Transverse colon (tissue), 4 donors: ENCODE measurements at places on chromosomes 7 and 10. TPM values are rescaled to one million over a fixed set of nuclear protein-coding genes. Genes with fewer than 3 reads are reported as not detected.

The HNRNPA2B1 gene
- 123 TPM for total RNA-seq

The ANKRD61 gene
- total RNA-seq, result not detected

The MYO1G gene
- 8.2 TPM for total RNA-seq

The ENTPD1 gene
- 5.1 TPM for total RNA-seq

The CFTR gene
- total RNA-seq, result 50.5 TPM

The FOXP2 gene
- 44.9 TPM for total RNA-seq

The HDAC9 gene
- total RNA-seq, result 38.9 TPM

The ELAPOR2 gene
- 20.9 TPM for total RNA-seq

The AUTS2 gene
- 29.8 TPM for total RNA-seq

The TMEM273 gene
- total RNA-seq, result 10.1 TPM

GRCh38 chr7:150564006-150564405 lies 3.2 kb upstream of the GIMAP4 start:
- no peaks in the 10 kb centered on the region for H3K27me3 ChIP-seq
- H3K4me1 ChIP-seq, result no peaks in the 10 kb centered on the region
- H3K27ac ChIP-seq, result no peak overlapping the region
- H3K4me3 ChIP-seq, result no peak overlapping the region
- no peaks in the 10 kb centered on the region for H3K36me3 ChIP-seq

GRCh38 chr10:62384057-62384446 lies 9.9 kb downstream of the ZNF365 start:
- no peaks in the 10 kb centered on the region for H3K36me3 ChIP-seq
- DNase-seq, result no peak
- no peaks in the 10 kb centered on the region for H3K4me1 ChIP-seq
- H3K4me3 ChIP-seq, result no peak overlapping the region
- no peak overlapping the region for H3K27ac ChIP-seq

GRCh38 chr10:76319661-76320060 lies 888.2 kb downstream of the LRMDA start:
- no peaks in the 10 kb centered on the region for H3K4me1 ChIP-seq
- no peaks in the 10 kb centered on the region for H3K27me3 ChIP-seq
- DNase-seq, result no peak
- H3K27ac ChIP-seq, result no peak overlapping the region
- no peaks in the 10 kb centered on the region for H3K36me3 ChIP-seq

DNA sequence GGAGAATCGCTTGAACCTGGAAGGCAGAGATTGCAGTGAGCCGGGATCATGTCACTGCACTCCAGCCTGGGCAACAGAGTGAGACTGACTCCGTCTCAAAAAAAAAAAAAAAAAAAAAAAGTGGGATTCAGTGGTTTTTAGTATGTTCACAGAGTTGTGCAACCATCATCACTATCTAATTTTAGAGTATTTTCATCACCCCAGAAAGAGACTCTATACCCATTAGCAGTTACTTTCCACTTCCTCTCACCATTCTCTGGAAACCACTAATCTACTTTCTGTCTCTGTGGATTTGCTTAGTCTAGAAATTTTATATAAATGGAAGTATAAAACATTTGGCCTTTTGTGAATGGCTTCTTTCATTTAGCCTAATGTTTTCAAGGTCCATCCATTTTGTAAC lies 113.4 kb downstream of the ST7 start:
- H3K27me3 ChIP-seq, result no peaks in the 10 kb centered on the region
- H3K4me3 ChIP-seq, result no peak overlapping the region
- no peak overlapping the region for H3K27ac ChIP-seq
- H3K4me1 ChIP-seq, result no peaks in the 10 kb centered on the region
- H3K36me3 ChIP-seq, result no peaks in the 10 kb centered on the region

DNA sequence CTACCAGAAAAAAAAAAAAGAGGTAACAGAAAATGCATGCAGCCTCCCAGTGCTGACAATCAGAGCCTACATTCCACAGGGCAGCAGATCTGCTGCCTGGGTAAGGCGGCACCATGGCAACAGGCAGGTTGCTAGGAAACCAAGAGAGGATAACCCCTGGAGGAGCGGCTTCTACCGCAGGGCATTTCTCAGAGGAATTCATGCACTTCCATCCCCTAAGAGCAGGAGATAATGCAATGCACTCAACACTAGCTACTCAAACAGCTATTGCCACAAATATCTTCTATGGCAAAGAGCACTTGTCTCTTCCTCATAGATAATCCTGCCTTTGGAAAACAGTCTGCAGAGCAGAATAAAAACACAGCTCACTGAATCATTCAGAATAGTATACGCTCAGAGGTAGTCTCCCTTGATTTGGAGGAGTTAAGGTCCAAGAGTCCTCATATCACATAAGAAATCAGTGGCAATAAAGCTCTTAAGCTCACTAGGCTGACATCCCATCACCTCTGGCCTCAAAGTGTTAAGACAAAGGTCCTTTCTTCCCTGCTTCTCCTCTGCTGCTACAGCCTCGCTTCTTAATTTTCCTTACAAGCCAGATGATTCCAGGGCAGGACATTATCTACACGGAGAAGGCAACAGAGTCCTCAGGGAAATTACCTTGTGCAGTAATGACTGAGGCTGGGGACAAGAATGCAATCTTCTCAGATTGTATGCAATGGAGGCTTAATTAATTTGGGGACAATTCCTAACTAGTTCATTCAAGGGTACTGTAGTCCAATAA lies 10.7 kb downstream of the PSAP start:
- H3K27ac ChIP-seq, result peak overlapping the region; percentile 22
- H3K36me3 ChIP-seq, result no peaks in the 10 kb centered on the region
- peaks cover 73% of the 10 kb centered on the region for H3K4me1 ChIP-seq
- DNase-seq, result peak; percentile 66
- H3K4me3 ChIP-seq, result no peak overlapping the region

GRCh38 chr10:28788762-28789161 lies 111.4 kb downstream of the BAMBI start:
- H3K27me3 ChIP-seq, result no peaks in the 10 kb centered on the region
- DNase-seq, result no peak
- H3K36me3 ChIP-seq, result no peaks in the 10 kb centered on the region
- H3K27ac ChIP-seq, result no peak overlapping the region
- H3K4me1 ChIP-seq, result peaks cover 2% of the 10 kb centered on the region

GRCh38 chr7:133025056-133025455 lies 56.8 kb downstream of the CHCHD3 start:
- H3K4me3 ChIP-seq, result no peak overlapping the region
- H3K36me3 ChIP-seq, result no peaks in the 10 kb centered on the region
- no peaks in the 10 kb centered on the region for H3K27me3 ChIP-seq
- H3K27ac ChIP-seq, result no peak overlapping the region

DNA sequence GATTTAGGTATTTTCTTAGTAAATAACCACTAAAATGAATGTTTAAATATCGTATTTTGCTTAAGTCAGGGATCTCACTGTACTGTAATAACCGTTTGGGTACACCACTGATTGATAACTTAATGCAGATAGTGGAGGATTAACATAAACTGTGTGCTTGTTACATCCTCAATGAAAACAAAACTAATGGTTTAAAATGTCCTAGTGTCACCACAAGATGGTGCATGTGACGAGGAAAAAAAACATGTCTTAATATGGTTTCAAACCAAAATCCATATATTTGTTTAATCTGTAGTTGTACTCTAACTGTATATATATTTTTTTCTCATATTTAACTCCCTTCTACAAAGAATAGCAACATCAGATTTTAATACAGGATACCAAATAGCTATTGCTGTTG lies 19.2 kb downstream of the ARMC10 start:
- no peaks in the 10 kb centered on the region for H3K4me1 ChIP-seq
- no peak overlapping the region for H3K27ac ChIP-seq
- no peak for DNase-seq
- H3K4me3 ChIP-seq, result no peak overlapping the region

DNA sequence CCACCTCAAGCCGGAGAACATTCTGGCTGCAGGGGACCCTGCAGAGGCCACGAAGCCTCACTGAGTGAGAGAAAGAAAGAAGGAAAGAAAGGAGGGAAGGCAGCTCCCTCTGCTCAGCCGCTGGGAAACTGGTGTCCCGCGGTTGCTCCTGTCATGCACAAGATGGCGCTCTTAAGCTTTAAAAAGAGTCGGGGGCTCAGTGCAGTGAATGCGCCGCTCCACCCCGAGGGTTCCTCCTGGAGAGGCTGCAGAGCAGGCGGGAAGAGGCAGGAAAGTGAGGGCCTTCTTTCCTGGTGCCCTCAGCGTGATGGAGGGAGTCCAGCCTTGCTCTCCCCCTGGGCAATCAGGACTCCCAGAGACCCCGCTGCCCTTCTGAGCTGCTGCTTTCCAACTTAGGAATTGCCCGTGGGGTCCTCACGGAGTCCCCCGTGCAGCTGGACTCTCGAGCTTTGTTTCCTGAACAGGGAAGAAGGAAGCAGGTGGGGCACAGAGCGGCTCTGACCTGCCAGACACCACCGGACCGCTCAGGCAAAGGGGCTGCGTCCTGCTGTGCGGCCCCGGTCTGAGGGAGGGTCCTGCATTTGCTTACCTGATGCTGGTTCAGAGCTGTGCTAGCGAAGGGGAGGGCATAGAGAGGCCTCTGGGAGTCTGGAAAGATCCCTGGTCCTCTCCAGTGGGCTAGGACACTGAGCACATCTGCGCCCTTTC lies 141.9 kb upstream of the MKI67 start:
- no peaks in the 10 kb centered on the region for H3K4me1 ChIP-seq
- H3K27ac ChIP-seq, result no peak overlapping the region
- no peak for DNase-seq
- H3K36me3 ChIP-seq, result no peaks in the 10 kb centered on the region
- H3K4me3 ChIP-seq, result no peak overlapping the region
- peaks cover 49% of the 10 kb centered on the region for H3K27me3 ChIP-seq

DNA sequence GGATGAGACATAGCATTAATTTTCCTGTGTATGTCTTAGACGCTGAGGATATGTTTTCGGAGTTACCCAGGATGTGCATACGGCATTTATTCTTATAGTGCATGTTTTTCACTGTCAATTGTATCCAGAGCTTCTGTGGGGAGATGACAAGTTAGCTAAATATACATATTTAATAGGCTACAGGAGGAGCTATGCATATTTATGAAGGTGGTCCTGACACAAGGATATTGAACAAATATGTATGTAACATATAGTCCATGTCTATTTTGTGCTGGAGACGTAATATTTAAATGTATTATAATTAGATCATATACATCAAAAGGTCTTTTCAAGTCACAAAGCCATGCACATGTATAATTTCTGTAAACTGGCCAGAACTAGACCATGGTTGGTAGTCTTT lies 16.0 kb downstream of the IL6 start:
- H3K27ac ChIP-seq, result no peak overlapping the region
- H3K4me1 ChIP-seq, result no peaks in the 10 kb centered on the region
- H3K36me3 ChIP-seq, result no peaks in the 10 kb centered on the region
- no peak for DNase-seq

- H3K36me3 ChIP-seq, result no peaks in the 10 kb centered on the region
- no peaks in the 10 kb centered on the region for H3K27me3 ChIP-seq
- no peaks in the 10 kb centered on the region for H3K4me1 ChIP-seq
- H3K4me3 ChIP-seq, result no peak overlapping the region
Measured at GRCh38 chr7:126370038-126370668, 882.6 kb downstream of the GRM8 start.

- H3K4me1 ChIP-seq, result no peaks in the 10 kb centered on the region
- H3K27ac ChIP-seq, result no peak overlapping the region
- H3K27me3 ChIP-seq, result no peaks in the 10 kb centered on the region
- DNase-seq, result no peak
- no peak overlapping the region for H3K4me3 ChIP-seq
Measured at GRCh38 chr7:34140066-34140465, 234.7 kb downstream of the BMPER start.

- no peak for DNase-seq
- H3K27ac ChIP-seq, result no peak overlapping the region
- H3K27me3 ChIP-seq, result no peaks in the 10 kb centered on the region
- no peak overlapping the region for H3K4me3 ChIP-seq
- H3K4me1 ChIP-seq, result no peaks in the 10 kb centered on the region
Measured at GRCh38 chr7:114432703-114433102, 18.1 kb downstream of the FOXP2 start.

GRCh38 chr7:28180364-28181147 lies at the start of gene JAZF1:
Gene JAZF1 (minus strand): TSS chr7:28180795.
- DNase-seq, result peak; percentile 38
- peaks cover 46% of the 10 kb centered on the region for H3K4me1 ChIP-seq
- H3K27ac ChIP-seq, result peak within 1 kb of the TSS; percentile 86
- no peaks in the 10 kb centered on the region for H3K36me3 ChIP-seq
- peak within 1 kb of the TSS; percentile 60 for H3K4me3 ChIP-seq

DNA sequence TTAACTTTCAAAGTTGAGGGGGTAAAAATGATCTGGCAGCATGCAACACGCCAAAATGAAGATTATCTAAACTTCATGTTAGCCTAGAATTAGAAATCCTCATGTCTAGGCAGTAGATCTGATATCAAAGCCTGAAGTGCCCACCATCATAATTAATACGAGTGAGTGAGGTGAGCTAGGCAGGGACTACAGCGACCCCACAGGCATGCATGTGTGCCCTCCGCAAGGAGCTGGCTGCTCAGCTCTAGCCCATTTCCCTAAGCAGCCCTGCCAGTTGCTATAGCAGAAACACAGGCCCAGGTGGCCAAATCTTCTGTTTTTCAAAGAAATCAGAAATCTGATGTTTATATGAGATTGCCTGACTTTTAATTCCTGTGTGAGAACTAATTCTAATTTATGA lies 93.1 kb upstream of the IFRD1 start:
- DNase-seq, result no peak
- no peak overlapping the region for H3K4me3 ChIP-seq
- no peak overlapping the region for H3K27ac ChIP-seq

- no peak overlapping the region for H3K27ac ChIP-seq
- H3K36me3 ChIP-seq, result no peaks in the 10 kb centered on the region
- no peak overlapping the region for H3K4me3 ChIP-seq
Measured at GRCh38 chr7:94706996-94707740, 51.2 kb upstream of the SGCE start.

DNA sequence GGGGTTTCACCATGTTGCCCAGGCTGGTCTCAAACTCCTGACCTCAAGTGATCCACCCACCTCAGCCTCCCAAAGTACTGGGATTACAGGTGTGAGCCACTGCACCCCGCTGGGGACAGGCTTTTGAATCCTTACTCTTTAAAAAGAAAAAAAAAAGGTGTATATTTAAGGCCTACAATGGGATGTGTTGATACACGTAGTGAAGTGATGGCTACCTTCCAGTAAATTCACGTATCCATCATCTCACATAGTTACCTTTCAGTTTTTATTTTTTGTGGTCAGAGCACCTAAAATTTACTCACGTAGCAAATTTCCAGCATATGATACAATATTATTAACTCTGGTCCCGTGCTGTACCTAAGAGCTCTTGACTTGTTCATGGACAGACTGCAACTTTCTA lies 119.5 kb upstream of the INSYN2A start:
- no peak overlapping the region for H3K4me3 ChIP-seq
- H3K27me3 ChIP-seq, result no peaks in the 10 kb centered on the region
- no peak for DNase-seq
- H3K36me3 ChIP-seq, result no peaks in the 10 kb centered on the region
- no peaks in the 10 kb centered on the region for H3K4me1 ChIP-seq
- H3K27ac ChIP-seq, result no peak overlapping the region

GRCh38 chr10:114304571-114305421 lies 65.7 kb downstream of the VWA2 start:
- H3K27me3 ChIP-seq, result no peaks in the 10 kb centered on the region
- H3K4me3 ChIP-seq, result no peak overlapping the region
- peak overlapping the region; percentile 15 for H3K27ac ChIP-seq

GRCh38 chr10:63920926-63921325 lies 399.7 kb downstream of the REEP3 start:
- no peak overlapping the region for H3K27ac ChIP-seq
- no peaks in the 10 kb centered on the region for H3K27me3 ChIP-seq
- H3K36me3 ChIP-seq, result no peaks in the 10 kb centered on the region
- no peak overlapping the region for H3K4me3 ChIP-seq
- H3K4me1 ChIP-seq, result no peaks in the 10 kb centered on the region

GRCh38 chr10:58384095-58384494 lies 1.1 kb upstream of the TFAM start:
- peaks cover 3% of the 10 kb centered on the region for H3K36me3 ChIP-seq
- peak overlapping the region; percentile 67 for H3K4me3 ChIP-seq
- no peaks in the 10 kb centered on the region for H3K27me3 ChIP-seq
- no peak for DNase-seq

- H3K36me3 ChIP-seq, result no peaks in the 10 kb centered on the region
- no peak overlapping the region for H3K27ac ChIP-seq
- H3K27me3 ChIP-seq, result no peaks in the 10 kb centered on the region
- no peak for DNase-seq
- H3K4me1 ChIP-seq, result no peaks in the 10 kb centered on the region
Measured at GRCh38 chr10:14727924-14728323, 46.8 kb downstream of the FAM107B start.
